Retinal pigment epithelial cell (primary cell): ENCODE measurements at places on chromosomes 7 and 10.

GRCh38 chr7:105849122-105849855 is 27.1 kb downstream of the ATXN7L1 start:
- DNase-seq, result no peak

DNA sequence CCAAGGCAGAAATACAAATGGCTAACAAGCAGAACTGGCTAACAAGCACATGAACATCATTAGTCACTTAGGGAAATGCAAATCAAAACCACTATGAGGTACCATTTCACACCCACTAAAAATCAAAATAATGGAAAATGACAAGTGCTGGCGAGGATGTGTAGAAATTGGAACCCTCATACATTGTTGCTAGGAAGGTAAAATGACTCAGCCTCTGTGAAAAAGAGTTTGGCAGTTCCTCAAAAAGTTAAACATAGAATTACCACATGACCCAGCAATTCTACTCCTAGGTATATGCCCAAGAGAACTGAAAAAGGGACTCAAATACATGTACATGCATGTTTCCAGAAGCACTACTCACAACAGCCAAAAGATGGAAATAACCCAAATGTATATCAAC is 52.8 kb upstream of the ANAPC16 start:
- peak; percentile 81 for DNase-seq

- peak; percentile 38 for DNase-seq
Measured at GRCh38 chr10:119206603-119207365, 587 bp upstream of the GRK5 start.

GRCh38 chr7:83484826-83485225 is 164.1 kb downstream of the SEMA3E start:
- no peak for DNase-seq
